ENCODE measurements at places on chromosomes 7 and 10. TPM values are rescaled to one million over a fixed set of nuclear protein-coding genes. Genes with fewer than 3 reads are reported as not detected.

Gene PKD2L1
- 0.25 TPM for total RNA-seq

Gene ACSM6
- not detected for total RNA-seq

Gene C10orf67
- not detected for total RNA-seq

Gene FZD8
- 0.52 TPM for total RNA-seq

DNA sequence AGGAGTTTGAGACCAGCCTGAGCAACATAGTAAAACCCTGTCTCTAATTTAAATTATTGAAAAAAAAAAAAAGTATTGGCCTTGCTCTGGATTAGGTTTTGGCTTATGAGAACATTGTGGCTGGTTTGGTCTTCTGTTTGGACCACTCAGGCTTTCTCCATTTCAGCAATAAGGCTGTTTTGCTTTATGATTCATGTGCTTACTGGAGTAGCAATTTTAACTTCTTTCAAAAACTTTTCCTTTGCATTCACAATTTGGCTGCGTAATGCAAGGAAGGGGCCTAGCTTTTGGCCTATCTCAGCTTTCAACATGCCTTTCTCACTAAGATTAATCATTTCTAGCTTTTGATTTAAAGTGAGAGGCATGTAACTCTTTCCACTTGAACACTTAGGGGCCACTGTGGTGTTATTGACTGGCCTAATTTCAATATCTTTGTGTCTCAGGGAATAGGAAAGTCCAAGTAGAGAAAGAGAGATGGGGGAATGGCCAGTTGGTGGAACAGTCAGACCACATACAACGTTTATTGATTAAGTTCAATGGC is 38.0 kb upstream of the SRPK2 start:
- no peak for DNase-seq

DNA sequence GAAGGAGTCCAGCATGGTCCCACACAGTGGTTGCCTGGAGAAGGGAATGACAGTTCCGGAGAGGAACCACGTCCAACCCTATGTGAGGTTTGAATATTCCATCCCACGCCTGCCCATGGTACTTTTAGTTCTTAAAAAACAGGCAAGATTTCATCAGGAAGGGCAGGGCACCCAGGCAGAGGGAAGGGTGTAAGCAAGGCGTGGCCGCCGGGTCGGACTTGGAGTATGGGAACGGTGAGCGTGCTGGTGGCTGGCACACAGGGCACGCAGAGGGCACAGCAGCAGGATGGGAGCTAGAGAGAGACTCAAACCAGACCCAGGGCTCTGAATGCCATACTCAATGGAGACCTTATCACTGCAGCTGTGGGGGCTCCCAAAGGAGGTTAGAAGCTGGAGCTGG is 34.3 kb downstream of the FAM53B start:
- DNase-seq = no peak

- DNase-seq = peak; percentile 27
Observed at GRCh38 chr7:126657599-126658358, 595.0 kb downstream of the GRM8 start.

- DNase-seq = no peak
Observed at GRCh38 chr10:103676058-103676785, 179.2 kb downstream of the SH3PXD2A start.

GRCh38 chr10:31090894-31091607 is 59.4 kb upstream of the ZNF438 start:
- no peak for DNase-seq

DNA sequence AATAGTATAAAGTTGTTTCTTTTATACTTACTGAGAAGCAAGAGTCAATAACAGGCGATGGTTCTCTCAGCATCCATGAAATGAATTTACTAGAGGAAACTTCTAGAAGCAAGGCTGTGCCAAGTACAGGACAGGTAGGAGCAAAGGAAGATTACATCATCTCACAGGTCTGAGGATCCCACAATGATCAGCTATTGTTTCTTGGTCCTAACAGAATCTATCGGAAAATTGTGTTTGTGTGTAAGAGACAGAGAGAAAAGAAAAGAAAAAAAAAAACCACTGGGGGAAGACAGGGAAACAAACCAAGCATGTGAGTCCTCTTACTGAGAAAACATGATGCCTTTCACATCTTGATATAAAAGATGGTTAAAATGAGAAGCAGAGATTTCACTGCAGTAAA is 535.0 kb upstream of the NRP1 start:
- no peak for DNase-seq

Data from Karpas-422 (cell line).